Neural progenitor cell (in vitro differentiated cells): ENCODE measurements at places on chromosomes 6 and 20.

DNA sequence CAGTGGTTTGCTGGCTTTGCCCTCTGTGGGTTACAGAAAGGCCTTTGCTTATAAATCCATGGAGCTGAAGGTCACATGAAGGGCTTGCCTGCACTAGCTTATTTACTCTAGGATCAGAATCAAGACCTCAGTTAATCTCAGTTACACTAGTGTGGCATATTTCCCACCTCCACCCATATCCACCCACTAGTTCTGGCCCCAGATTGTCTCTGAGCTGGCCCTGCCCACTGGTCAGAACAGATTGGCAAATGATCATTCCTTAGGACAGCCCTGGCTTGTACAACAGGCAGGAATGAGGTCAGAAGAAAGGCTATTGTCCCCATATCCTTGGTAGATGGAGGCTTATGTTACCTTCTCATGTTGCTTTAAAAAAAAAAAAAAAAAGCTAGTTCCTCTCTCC lies 33.3 kb upstream of the SASH1 start:
- DNase-seq, result no peak

GRCh38 chr6:167396068-167396658 lies 71.3 kb downstream of the TTLL2 start:
- DNase-seq, result no peak

- peak; percentile 84 for DNase-seq
Observed at GRCh38 chr20:64102647-64103354, 4.6 kb downstream of the NPBWR2 start.

DNA sequence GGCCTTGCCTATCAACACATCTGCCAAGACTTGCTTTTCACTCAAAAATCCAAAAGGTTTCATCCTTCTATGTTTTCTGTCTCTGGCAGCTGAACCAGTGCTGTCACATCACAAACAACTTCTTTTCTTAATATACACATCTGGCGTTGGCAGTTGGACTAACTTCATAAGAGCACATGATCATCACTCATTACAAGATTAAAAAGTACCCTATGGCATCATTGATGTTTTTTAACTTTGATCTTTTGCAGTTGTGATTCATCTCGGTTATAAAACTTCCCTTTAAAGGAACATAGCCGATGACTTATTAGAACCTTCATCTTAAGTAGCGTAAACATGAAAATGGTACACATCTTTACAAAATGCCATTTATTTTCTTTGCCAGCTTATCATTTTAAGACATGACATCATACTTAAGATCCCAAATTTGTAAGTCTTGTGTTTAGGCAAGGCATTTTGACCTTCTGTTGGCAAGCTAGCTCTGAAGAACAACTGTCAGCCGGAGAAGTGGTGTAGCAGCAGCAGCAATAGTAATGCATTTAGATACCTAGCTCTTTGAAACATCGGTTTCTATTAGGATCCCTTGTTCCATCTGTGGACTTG lies 64.2 kb upstream of the SUPT3H start:
- DNase-seq, result no peak

GRCh38 chr6:142624978-142625715 lies 319.8 kb downstream of the HIVEP2 start:
- no peak for DNase-seq

DNA sequence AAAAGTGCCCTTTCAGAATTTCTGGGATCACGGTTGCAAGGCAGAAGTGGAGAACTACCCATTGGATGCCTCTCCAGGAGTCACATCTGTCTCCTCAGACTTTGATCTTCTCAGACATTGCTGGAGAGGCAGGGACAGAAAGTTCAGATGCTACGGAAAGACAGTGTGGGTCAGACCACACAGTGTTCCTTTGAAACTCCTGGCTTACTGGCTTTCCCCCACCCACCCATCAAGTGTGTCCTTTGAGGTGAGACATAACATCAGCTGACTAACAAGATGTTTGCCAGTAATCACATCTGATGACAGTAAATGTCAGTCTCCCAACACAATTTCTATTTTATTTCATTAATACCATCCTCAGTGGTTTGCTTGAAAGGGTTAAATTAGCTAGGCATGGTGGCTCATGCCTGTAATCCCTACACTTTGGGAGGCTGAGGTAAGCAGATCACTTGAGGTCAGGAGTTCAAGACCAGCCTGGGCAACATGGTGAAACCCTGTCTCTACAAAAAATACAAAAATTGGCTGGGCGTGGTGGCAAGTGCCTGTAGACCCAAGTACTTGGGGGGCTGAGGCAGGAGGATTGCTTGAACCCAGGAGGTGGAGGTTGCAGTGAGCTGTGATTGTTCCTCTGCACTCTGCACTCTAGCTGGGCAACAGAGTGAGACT lies 67.2 kb upstream of the SNX9 start:
- DNase-seq, result no peak

- DNase-seq, result no peak
Observed at GRCh38 chr6:151620179-151620578, 126.4 kb downstream of the CCDC170 start.

- peak; percentile 37 for DNase-seq
Observed at GRCh38 chr6:53151676-53152075, 3.0 kb upstream of the GCM1 start.

GRCh38 chr6:11209906-11210305 lies 22.6 kb downstream of the NEDD9 start:
- DNase-seq, result no peak

- DNase-seq, result no peak
Observed at GRCh38 chr6:149806127-149806526, 56.6 kb downstream of the PCMT1 start.

GRCh38 chr6:106510090-106510970 lies 119.0 kb downstream of the RTN4IP1 start:
- DNase-seq, result peak; percentile 69

- no peak for DNase-seq
Observed at GRCh38 chr6:158488065-158488464, 71.8 kb upstream of the TMEM181 start.

GRCh38 chr6:13965582-13966127 lies 40.9 kb downstream of the RNF182 start:
- no peak for DNase-seq

- no peak for DNase-seq
Observed at GRCh38 chr6:107447663-107448216, 11.6 kb downstream of the PDSS2 start.

GRCh38 chr6:26017632-26017966 lies 55.0 kb downstream of the TRIM38 start:
- DNase-seq, result no peak

- no peak for DNase-seq
Observed at GRCh38 chr6:160276126-160276525, 17.5 kb upstream of the SLC22A2 start.

DNA sequence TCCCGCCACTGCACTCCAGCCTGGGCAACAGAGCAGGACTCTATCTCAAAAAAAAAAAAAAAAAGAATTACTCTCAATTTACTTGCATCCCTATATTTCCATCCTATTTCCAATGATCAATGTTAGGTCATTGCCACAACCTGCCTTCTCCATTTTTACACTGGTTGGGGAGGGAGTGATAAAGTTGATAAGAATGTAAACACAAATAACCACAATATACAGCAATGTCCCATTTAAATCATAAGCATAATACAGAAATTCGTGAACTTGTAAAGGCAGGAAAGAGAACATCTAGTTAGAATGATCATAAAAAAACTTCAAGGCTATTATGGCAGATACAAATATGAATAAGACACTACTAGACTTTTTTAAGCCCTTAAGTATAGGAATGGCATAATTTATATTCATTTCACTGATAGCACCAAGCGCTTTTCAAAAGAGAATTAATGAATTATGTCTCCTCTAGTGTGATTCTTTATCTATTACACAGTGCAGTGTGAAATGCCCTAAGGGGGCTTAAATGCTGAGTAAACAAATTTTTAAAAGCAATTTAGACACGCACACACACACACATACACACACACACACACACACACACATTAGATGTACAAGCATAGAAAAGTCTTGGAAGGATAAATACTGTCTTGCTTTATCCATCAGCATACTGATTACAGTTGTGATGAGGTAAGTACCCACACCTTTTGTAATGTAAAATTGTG lies 33.5 kb upstream of the RAB23 start:
- DNase-seq, result no peak

- no peak for DNase-seq
Observed at GRCh38 chr6:16959789-16960188, 142.1 kb upstream of the STMND1 start.
